ENCODE measurements at places on chromosomes 3 and 15.

DNA sequence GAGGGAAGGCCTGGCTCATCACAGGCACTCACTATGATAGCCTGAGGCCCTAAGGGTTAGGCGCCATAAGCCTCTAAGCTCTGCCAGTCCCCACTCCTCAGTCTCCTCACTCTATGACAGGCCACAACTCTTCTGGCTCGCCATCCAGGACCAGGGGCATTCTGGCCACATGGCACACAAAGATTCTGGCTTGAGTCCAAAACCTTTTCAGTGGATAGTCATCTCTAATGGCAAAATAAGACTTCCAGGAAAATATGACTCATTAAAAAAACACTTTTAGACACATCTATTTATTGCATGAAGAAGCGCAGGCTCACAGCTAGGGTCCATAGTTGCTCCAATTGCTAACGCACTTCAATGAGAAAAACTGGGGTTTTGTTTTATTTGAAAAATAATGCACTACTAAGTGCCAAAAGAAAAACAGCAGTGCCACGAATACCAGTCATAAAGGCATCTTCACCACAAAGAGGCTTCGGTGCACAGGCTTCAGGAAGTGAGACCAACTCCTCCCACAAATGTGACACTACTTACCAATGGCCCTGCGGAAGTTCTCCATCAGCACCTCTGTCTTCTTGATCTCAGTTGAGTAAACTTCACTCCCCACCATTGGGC, 11.1 kb downstream of the RUVBL1 start:
- no peak for DNase-seq

DNA sequence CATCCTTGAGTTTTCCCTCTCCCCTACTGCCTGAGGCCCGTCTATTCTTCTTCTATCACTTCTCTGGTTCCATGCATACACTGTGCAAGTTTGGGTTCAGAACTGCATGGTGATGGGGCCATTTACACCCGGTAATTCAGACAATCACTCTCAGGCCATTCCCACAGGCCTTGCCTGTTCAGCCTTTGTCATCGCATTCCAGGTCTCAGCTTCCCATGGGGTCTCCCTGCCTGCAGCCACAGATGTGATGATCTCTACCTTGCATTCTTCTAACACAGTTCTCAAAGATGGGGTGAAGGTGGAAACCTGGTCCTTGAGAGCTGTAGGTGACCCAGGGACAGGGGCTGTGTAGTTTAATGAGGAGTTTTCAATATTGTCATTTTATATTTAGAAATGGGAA, 209.2 kb upstream of the TOPAZ1 start:
- DNase-seq: no peak

- no peak for DNase-seq
Measured at GRCh38 chr3:88988906-88989305, 118.5 kb upstream of the EPHA3 start.

- DNase-seq: no peak
Measured at GRCh38 chr3:87796137-87796842, 262.5 kb downstream of the CGGBP1 start.

DNA sequence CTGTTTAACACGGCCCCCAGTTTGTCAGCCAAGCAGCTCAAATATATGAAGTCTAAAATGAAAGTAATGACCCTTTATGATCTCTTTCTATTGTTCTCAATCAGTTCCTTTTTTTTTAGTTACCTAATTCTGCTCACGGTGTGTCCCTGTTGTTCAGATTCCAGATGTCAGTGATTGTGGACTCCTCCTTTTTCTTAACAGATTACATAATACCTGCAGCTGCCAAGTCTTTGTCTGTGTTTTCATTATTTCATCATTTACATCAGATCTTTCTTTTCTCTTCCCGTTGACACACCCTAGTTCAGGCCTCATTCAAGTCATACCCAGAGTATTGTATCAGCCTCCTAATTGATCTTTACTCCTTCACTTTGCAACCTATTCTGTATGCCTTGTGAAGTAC, 56.1 kb upstream of the SKIL start:
- DNase-seq: no peak

GRCh38 chr3:73026111-73026759, 29.6 kb downstream of the PPP4R2 start:
- DNase-seq: no peak

DNA sequence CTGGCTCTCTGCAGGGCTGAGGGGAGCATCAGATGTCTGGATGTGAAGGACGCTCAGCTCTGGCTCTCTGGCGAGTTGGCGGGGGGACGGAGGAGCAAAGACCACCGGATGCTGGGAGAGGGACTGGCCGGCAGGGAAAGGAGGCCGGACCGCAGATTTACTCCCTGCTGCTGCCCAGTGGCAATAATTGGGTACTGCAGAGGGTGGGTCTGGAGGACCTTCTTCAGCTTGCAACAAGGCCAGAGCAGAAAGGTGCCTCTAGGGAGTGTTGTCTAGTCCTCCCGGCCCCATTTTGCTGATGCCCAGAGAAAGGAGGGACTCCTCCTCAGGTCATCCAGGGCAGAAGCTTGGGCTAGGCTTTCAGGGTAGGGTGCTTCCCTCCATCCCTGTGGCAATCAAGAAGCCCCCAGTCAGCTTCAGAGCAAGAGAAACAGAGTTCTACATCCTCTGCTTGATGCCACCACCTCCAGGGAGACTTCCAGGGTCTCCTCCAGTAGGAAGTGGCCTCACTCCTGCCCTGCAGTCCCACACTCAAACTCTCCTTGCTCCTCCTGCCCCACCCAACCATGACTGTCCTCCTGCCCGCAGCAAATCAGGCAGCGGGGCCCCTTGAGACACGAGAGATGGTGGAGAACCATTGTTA, 20.3 kb upstream of the CSPG4 start:
- no peak for DNase-seq

- DNase-seq: no peak
Measured at GRCh38 chr3:105767216-105767615, 101.6 kb downstream of the CBLB start.

DNA sequence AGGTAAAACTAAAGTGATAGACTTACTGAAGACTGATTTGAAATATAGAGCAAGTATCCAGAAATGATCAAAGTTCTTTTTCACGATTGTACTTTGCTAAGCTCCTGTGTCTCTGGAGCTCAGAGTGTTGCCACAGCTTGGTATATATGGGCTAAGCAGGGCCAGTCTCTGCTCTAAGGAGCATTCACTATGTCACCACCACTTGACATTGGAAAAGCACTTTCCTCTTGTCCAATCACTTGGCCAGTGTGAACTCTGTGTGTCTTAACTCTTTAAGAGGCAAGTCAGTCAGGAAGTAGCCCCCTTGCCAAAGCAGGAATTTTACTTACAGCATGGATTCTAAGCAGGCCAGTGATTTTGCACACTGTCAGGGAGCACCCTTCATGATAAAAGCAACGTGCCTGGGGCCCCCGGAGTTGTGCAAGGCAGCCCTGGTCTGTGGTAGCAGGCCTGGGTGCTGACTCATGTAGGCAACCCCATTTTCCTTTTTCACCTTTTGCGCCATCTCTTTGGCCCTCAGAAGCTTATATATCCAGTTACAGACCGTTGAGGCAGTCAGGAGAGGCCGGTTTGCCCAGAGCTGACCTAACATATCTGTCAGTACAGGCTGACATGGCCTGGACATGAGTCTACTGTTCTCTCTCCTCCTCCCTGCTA, 73.0 kb downstream of the HCN4 start:
- no peak for DNase-seq

DNA sequence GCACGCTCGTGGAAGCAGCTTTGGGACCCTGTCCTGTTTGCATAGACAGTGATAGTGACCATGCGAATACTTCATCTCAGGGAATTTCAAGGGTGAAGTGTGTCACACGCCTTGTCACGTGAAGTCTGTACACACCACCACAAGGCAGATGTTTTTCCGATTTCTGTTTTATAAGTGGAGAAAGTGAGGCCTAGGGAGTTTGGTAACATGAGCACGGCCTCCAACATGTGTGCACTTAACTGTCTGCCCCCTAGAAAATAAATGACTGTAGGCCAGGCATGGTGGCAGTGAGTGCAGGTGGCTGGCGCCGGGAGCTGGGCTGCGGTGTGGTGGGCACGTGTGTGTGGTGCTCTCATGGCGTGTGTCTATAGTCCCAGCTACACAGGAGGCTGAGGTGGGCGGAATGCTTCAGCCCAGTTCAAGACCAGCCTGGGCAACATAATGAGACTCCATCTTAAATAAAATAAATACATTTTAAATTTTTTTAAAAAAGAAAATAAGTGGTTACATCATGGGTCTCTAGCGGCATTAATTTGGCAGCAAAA, 42.0 kb downstream of the WHAMM start:
- no peak for DNase-seq

DNA sequence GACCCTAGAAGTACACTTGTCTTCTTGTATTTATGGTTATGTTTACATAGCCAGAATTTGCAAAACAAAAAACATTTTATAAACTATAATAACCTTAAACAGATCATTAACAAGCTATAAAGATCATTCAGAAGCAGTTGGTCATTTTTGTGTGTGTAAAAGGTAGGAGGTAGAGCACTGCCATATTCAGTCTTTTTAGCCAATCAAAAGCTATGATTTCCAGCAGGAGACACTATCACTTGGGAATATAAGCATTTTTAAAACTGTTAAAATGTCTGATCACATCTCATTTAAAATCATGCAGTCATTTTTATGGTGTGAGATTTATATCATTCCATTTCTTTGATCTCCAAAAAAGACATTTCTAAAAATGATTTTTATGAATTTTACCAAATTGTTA, 42.6 kb upstream of the ATP2C1 start:
- DNase-seq: no peak

GRCh38 chr15:67172172-67172571, 82.3 kb downstream of the AAGAB start:
- DNase-seq: no peak

DNA sequence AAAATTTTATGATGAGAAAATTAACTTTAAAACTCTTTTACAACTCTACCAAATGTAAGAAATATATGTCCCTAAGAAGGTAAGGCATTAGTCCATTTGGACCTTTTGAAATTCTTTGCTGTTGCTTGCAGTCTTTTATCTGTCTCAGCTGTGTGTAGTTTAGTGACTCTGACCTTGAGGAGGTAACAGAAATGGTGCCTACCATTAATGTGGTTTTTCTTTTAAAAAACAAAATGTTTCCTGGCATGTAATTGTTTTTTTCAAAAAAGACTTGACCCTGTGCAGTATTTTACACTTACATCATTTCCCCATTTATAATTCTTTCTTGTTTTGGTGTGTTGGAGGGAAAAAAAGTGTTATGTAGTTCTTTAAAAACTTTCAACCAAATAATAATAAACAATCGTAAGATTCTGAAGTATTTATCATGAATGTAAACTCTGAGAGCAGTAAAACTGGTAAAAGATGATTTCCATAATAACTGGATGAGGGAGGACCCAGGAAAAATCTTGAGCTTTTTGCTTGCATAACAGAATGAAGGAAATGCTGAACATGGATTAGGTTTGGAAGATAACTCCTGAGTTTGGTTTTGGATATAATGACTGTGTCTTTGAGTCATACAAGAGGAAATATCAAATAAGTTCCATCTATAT, 225.1 kb downstream of the CHST2 start:
- no peak for DNase-seq

DNA sequence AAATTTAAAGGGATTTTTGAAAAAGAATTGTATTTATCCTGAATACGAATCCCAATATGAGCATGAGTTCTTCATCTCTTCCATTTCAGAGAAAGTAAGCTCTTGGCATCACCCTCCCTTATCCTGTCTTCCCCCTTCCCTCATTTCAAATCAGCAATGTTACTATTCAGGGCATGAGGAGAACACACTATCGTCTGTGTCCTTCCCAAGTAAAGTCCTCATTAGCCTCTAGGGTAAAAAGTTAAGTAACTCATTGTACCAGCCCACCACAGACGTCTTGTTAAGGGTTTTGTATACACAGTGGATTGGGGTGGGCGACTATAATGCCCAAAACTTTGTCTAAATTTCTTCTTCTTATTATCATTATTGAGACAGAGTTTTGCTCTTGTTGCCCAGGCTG, 14.8 kb downstream of the ARL6IP5 start:
- no peak for DNase-seq

DNA sequence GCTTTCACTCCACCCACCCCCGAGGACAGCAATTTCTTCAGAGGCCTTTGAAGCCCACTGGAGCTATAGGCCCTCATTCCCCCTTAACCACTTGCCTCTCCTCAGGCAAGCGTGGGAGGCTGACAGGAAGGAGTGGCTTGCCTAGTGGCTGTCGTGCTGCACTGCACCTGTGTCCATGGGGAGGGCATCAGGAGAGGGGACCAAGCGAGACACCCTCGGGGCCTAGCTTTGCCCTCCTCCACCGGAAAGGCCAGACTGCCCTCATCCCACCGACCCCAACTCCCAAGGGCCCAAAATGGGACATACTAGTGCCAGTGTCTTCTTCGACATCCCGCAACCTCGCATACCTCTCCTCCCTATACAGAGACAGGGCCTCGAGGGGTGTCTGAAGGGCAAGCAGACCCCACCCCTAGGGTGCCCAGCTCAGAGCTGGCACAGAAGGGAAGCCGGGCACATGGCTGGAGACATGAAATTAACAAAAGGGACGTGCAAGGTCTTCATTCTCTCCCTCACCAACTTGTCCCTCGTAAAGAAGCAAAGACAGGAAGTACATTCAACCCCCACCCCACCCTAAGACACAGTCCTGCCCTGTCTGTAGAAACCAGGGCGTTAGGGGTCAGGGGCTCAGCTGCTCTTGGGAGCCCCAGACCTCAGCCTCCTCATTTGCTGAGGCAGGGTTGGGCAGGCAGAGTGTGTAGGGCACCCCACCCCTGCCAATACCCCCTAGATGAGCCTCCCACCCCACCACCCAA, 24.3 kb downstream of the VIPR1 start:
- DNase-seq: no peak

DNA sequence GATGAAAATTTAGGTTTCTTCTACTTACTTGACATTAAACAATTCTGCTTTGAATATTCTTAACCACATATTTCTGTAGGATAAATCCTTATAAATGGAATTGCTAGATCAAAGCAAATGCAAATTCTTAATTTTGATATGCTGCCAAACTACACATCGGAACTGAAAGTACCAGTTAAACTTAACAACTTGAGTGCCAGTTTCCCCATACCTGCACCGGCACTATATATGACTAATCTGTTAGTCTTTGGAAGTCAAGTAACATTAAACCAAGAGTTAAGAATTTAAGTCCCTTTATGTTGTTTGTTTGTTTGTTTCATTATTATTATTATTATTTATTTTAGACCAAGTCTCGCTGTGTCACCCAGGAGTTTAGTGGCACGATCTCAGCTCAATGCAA, 103.9 kb upstream of the AKAP13 start:
- DNase-seq: no peak

DNA sequence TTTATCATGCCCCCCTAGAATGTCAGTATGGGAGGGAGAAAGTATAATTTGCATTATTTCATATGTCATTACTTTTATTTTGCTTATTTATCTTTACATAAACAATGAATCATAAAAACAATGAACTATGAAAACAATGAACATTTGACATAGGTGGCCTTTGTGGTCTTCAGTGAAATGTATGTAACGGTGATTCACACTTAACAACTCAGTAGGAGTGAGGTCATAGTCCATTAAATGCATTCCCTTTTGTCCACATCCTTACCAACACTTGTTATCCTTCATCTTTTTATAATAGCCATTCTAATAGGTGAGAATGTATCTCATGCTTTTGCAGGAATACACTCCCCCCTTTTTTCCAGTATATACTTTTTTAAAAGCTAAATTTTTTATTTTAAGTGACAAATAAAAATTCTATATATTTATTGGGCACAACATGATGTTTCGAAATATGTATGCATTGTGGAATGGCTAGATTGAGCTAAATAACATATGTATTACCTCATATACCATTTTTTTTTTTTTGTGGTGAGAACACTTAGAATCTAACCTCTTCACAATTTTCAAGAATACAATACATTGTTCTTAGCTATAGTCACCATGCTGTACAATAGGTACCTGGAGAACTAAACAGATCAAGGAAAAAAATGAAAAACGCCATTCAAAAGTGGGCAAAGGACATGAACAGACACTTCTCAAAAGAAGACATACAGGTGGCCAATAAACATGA, 189.5 kb downstream of the WDR72 start:
- DNase-seq: no peak

All from stimulated activated CD8-positive, alpha-beta memory T cell treated with anti-CD3 and anti-CD28 coated beads, Interleukin-4, amount 100 ng/mL, for 1 hour (primary cell).